ENCODE measurements at places on chromosomes 11 and 22.

- DNase-seq, result no peak
Observed at GRCh38 chr11:95269036-95269819, 38.2 kb upstream of the SESN3 start.

GRCh38 chr11:110409174-110409573, 20.6 kb upstream of the FDX1 start:
- DNase-seq, result no peak

DNA sequence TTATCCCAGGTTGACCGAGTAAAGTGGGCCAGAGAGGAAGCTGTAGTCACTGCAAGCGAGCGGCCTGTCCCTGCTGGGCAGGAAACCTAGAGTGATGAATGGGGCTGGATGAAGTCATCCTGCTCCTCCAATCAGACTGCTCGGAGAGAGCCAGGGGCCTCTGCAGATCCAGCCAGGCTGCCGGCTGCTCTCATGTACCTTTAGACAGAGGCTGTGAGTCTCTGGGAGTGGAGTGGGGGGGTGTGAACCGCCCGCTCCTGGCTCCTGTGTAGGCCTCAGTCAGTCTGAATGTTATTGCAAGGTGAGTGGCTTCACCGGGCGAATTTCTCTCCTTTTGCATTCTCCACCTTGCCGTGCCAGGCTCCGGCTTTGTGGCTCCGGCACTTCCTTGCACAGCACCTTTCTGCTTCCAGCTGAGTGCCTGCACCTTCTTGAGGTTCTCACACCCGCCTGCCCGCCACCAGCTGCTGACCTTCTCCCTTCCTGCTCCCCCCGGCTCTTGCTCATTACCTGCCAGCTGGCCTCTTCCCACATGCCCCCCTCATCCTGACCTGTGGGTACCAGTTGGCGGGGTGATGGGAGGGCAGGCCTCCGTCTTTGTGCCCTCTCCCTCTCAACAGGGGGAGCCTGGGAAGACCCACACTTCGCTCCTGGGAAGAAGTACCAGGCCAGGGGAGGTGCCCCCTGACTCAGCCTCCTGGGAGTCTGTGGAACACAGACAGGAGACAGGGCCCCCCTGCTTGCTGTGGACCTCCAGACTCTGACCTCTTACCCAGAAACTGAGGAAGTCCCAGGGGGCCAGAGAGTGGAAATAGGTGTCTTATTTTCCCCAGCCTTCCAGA, 79.9 kb downstream of the GRAMD1B start:
- DNase-seq, result no peak

- DNase-seq, result no peak
Observed at GRCh38 chr11:67998150-67999045, 5.5 kb downstream of the UNC93B1 start.

DNA sequence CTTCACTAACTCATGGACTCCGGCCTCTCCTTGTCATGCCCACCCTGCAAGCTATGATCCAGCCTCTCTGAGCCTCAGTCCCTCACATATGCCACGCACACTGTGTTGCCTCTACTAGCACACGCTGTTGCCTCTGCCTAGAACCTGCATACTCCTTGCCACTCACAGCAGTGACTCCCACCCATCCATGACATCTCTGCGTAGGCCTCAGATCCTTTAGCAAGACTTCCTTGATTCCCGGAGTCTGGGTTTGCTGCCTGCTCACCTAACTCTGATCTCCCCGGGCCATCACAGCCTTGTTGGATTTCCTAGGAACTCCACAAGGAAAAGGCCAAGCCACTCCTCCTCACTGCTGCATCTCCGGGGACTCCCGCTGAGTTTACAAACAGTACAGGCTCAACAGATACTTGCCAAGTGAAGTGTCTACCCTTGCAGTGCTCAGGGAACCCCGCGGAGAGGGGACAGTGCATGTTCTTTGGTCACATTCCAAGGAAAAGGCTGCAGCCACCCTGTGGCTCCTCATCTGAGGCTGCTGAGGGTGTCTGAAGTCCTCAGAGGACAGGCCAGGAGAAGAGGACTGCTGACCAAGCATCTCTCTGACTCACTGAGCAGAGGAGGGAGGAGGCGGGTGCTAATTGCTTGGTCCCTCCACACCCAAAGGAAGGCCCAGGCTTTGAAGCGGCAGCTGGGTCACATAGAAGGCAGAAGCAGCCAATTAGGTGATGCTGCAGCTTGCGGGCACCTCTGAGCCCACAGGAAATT, 42.4 kb upstream of the NAV2 start:
- no peak for DNase-seq

GRCh38 chr11:116610190-116610589, 162.6 kb downstream of the BUD13 start:
- no peak for DNase-seq

DNA sequence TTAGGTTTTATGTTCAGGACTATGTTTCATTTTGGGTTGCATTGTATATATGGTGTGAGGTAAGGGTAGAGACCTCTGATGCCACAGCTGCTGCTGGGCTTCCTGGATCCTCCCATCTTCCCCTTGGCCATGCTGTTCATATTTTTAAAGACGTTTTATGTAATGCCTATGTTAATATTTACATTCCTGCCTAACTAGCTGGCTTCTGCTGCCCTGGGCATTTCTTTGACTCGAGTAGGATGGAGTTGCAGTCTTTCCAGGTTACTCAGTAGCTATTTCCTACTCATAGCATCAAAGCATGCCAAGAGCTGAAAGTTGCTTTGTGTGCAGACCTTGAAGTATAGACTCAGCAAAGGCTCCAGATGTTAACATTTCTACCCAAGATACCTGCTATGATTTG, 220.5 kb upstream of the CADM1 start:
- DNase-seq, result no peak

DNA sequence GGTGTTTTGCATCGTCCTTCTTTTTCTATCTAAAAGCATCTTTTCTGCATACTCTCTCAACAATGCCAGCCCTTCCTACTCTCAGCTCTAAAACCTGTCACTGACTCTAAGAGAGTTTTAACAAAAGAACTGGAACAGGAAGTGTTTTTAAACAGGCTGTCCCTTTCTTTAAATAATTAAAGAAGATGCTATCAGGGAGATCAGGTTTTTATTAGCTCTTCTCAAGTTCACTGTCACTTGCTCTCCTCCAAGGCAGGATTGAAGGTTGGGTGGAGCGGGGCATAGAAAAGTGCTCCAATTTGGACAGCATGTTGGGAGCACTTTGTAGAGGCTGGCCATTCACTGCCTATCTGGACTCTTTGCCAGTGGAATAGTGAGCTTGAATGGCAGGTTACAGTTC, 56.4 kb upstream of the BARX2 start:
- DNase-seq, result no peak

GRCh38 chr11:7204778-7205177, 46.9 kb upstream of the SYT9 start:
- no peak for DNase-seq

Measured in activated CD4-positive, alpha-beta T cell treated with anti-CD3 and anti-CD28 coated beads, Interleukin-2, Interleukin-4, amounts not matched to agents 100 ng/mL and 50 ng/mL, durations not matched to agents 16 hours and 8 hours (primary cell).